Right kidney (tissue), 9 donors: ENCODE measurements at places on chromosomes 7 and 10.

- no peak for DNase-seq
Measured at GRCh38 chr10:29798921-29799690, 164.3 kb upstream of the SVIL start.

GRCh38 chr7:12890586-12890985 lies 203.2 kb downstream of the ARL4A start:
- no peak for DNase-seq

GRCh38 chr10:31836569-31837406 lies 91.8 kb downstream of the ARHGAP12 start:
- DNase-seq: peak; percentile 3

DNA sequence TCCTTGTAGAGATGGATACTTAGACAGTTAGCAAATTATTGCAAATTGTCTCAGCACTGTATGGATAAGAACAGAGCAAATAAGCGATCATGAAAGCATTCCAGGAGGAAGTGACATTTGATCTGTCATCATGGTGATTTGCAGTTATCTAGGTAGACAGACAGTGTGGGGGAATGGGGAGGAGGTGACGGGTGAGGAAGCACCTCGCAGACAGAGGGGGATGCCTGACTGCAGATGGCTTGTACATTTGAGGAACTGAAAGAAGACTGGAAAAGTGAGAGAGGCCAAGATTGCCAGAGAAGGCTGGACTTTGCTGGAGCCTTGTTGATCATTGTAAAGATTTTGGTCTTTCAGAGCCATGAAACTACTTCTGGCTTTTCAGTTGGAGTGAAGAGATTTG lies 318.2 kb upstream of the CELF2 start:
- DNase-seq: no peak

- DNase-seq: no peak
Measured at GRCh38 chr10:132838346-132838970, 52.5 kb upstream of the NKX6-2 start.

GRCh38 chr10:27383595-27384542 lies 120.2 kb upstream of the RAB18 start:
- DNase-seq: no peak

GRCh38 chr7:44279286-44279685 lies 46.1 kb downstream of the CAMK2B start:
- DNase-seq: peak; percentile 0

- no peak for DNase-seq
Measured at GRCh38 chr10:105195831-105196230, 554.7 kb downstream of the SORCS3 start.

DNA sequence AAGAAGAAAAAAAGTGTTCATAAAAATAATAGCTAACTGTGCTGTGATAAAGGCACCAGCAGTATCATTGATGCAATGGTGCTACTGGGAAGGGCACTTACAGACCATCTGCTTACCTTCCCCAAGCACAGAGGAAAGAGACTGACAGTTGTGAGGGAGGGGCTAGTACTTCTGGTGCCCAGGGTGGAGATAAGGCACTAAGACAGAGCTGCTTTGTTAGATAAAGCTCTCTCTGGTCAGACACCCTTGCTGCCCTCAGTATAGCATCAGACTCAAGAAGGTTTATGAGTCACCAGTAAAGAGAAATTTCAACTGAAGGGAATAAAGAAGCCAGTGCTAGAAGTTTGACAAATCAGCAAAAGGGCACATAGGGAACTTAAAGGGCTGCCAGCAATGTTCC lies 325.6 kb downstream of the HPSE2 start:
- DNase-seq: no peak

DNA sequence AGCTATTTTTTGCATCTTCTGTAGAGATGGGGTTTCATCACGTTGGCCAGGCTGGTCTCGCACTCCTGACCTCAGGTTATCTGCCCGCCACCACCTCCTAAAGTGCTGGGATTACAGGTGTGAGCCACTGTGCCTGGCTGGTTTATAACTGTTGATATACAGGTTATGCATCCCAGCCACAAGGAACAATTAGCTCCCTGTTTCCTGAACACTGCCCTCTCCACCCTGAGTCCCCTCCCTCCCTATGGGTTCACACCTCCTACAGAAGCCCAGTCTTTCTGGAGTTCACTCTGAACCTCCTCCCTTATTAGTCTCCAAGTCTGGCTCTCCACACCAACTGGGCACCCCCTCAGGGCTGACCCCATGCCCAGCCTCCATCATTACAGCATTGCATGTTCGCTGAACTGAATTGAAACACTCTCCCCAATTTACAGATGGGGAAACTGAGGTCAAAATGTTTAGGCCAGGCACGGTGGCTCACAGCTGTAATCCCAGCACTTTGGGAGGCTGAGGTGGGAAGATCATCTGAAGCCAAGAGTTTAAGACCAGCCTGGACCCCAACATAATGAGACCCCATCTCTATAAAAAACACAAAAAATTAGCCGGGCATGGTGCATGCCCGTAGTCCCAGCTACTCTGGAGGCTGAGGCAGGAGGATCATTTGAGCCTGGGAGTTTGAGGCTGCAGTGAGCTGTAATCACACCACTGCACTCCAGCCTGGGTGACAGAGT lies 1.7 kb upstream of the CLIP2 start:
- no peak for DNase-seq

- DNase-seq: no peak
Measured at GRCh38 chr10:91700788-91701444, 68.0 kb upstream of the PPP1R3C start.

GRCh38 chr7:101957744-101958525 lies 140.5 kb downstream of the CUX1 start:
- no peak for DNase-seq

GRCh38 chr10:23368816-23369640 lies 24.4 kb upstream of the C10orf67 start:
- no peak for DNase-seq

DNA sequence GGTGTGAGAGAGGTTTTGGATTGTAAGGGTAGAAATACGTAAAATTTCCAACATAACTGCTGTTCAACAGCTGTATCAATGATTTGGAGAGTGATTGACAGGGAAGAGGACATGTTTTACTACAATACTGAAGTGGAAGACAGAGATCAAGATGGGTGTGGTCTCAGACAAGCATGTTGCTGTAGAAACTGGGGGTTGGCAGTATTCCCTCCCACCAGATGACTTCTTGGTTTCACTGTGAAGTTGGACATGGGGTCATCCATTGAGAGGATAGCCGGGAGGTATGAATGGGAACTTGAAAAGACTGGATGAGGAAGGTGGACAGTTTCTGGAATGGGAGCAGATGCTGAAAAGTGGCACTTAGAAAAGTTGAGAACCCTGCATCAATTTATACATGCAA lies 95.3 kb upstream of the HDAC9 start:
- DNase-seq: no peak

- no peak for DNase-seq
Measured at GRCh38 chr7:35549781-35550180, 145.2 kb downstream of the HERPUD2 start.

DNA sequence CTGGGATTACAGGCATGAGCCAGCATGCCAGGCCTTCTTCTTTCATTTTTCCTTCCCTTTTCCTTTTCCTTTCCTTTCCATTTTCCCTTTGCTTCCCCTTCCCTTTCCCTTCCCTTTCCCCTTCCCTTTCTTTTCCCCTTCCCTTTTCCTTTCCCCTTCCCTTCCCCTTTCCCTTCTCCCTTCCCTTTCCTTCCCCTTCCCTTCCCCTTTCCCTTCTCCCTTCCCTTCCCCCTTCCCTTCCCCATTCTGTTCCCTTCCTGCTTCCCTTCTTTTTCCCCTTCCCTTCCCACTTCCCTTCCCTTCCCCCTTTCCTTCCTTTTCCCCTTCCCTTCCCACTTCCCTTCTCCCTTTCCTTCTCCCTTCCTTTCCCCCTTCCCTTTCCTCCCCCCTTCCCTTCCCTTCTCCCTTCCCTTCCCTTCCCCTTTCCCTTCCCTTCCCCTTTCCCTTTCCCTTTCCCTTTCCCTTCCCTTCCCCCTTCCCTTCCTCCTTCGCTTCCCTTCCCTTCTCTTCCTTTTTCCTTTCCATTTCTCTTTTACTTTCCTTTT lies 712.2 kb upstream of the POM121L12 start:
- DNase-seq: no peak

DNA sequence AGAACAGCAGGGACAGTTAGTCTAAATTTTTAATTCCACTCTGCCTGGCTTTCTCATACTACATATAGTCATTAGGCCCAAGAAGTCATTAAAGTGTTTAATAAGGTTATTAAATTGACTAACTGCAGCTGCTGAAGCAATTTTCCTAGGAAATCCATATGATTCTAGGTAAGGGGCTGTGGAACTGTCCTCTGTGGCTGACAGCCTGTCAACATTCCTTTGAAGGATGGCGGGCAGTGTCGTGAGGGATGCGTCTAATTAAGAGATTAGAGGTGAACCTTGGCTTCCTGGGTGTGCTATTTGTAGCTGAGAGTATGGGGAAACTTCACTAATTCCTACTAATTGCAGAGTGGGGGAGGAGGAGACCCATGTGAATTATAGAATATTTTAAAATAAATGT lies 64.6 kb downstream of the SNX10 start:
- peak; percentile 27 for DNase-seq

GRCh38 chr7:46848944-46849343 lies 733.0 kb downstream of the TNS3 start:
- no peak for DNase-seq

DNA sequence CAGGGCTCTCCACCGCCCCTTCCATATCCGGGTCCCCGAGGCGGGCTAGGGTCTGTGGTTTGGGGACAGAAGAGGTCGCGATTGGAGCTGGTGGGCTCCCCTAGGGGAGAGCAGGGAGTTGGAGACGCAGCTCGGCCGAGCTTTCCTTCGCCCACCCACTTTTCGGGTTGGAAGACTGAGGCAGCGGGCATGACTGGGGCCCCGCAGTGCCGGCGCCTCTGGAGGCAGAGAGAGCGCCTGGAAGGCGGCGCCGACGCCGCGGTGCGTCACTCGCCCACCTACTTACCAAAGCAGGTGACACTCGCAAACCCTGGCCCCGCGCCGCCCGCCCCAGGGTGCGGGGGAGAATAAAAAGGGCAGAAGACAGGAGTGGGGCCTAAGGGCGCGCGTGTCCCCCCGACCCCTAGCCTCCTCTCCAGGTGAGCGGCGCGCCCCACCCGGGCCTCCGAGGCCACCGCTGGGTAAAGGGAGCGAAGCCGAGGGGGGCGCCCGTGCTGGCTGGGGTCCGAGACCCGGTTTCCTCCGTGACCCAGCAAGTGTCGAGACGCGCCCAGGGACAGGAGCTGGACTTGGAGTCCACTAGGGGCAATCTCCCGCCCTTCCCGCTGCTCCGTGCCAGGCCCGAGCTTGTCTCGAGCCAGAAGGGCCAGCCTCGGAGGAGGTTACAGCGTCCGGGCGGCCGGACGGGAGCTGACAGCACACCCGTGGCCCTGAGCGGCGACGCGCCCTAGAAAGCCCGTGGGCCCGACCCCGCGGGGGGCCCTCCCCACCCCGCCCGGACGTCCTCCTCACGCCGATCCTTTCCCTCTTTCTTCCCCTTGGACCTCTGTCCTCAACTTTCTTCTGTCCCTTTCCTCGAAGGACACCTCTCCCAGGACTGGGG lies 34.4 kb upstream of the GRID1 start:
- DNase-seq: peak; percentile 75

GRCh38 chr7:19397911-19398310 lies 252.7 kb upstream of the FERD3L start:
- no peak for DNase-seq

- no peak for DNase-seq
Measured at GRCh38 chr7:82375713-82376112, 67.9 kb downstream of the CACNA2D1 start.

DNA sequence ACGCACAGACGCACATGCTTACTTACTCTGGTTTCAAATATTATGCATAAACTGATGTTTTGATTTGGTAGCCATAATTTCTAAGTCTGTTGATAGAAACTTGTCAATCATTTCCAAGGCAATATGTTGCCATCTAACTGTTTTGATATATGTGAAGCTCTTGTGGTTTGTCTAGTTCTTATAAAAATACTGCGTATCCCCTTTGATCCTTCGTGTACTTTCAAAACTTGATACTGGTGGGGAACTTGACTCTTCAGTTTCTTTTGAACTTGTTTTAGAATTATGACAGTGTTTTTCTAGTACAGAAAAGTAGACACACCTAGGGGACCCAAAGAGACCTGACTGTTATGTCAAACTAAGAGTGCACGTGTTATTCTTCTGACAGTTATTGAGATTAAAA lies 708.0 kb downstream of the LRMDA start:
- DNase-seq: no peak

DNA sequence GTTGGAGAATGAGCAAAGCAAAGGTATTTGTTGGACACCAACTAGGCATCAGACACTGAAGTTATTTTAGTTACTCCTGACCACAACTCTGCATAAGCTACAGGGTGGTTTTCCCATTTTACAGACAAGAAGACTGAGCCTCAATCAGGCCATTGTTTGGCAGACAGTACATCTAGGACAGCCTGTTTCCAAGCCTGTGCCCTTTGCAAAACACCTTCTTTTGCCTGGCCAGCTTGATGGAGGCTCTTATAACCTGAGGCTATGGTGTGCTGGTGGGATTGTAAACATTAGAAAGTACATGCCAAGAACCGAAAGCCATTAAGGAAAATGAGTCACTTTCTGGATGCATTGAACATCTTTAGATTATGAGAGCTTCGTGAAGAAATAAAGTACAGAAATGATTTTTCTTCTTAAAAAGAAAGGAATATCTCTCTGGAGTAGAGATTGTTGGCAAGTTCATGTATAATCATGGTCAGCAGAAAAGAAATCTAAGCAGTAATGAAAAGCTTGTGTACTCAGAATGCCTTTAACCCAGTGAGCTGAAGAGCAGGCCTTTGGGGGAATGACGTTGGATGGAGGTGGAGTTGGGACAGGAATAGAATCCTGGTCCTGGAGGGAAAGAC lies 140.6 kb downstream of the KIAA1217 start:
- no peak for DNase-seq

DNA sequence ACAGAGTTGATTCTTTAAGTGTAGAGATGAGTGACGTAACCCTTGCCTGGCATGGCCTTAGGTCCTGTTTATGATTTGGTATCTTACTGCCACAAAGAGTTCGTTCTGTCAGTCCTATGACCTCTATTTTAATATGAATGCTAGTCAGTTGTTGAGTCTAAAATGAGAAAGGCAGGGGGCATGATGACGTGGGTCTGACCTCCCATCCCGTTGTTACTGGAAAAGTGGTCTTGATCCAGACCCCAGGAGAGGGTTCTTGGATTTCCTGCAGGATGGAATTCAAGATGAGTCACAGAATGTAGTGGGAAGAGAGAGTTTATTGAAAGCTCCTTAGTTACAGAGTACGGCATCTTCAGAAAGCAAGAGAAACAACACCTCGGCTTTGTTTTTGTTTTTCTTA lies 317.0 kb upstream of the COBL start:
- no peak for DNase-seq
